Calu3 (cell line): ENCODE measurements at places on chromosomes 4 and X.

DNA sequence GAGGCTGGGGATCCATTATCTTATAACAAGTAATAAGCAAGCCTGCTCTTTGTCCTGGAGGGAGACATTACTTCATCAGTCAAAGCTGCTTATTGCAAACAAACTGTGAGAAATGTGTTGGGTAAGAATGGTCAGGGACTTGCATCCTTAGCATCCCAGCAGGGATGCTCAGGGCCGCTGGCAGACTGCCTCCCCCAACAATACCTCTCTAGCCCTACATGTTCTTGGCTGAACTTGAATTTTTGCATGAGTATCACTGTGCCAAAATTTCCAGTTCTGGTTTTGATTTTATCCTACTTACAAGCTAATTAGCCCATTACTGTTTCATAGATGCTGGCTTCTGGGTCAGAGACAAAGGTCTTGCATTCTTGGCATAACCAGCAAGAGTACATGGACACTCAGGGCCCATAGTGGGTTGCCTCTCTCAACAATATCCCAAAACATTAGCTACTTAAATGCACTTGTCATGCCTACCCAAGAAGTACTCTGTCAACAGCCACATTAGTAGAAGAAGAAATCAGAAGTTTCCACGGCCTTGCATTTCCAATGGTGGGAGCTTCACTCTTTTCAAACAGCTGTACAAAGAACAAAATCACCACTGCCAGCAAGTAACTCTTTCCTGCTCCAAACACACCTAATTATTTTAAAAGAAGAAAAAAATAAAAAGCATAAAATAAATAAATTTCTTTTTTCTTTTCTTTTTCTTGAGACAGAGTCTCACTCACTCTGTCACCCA, 41.9 kb upstream of the NEUROG2 start:
- no peak for DNase-seq

GRCh38 chr4:159016593-159017024, 86.3 kb upstream of the RAPGEF2 start:
- DNase-seq, result no peak

- no peak for DNase-seq
Measured at GRCh38 chrX:39439906-39440798, 638.9 kb downstream of the MID1IP1 start.

- no peak for DNase-seq
Measured at GRCh38 chr4:139663561-139664138, 2.0 kb upstream of the MGST2 start.

GRCh38 chr4:101259876-101260275, 87.5 kb downstream of the PPP3CA start:
- DNase-seq, result no peak

GRCh38 chr4:174549721-174550120, 27.4 kb upstream of the HPGD start:
- no peak for DNase-seq

- no peak for DNase-seq
Measured at GRCh38 chr4:10023050-10023419, 1.7 kb upstream of the SLC2A9 start.

DNA sequence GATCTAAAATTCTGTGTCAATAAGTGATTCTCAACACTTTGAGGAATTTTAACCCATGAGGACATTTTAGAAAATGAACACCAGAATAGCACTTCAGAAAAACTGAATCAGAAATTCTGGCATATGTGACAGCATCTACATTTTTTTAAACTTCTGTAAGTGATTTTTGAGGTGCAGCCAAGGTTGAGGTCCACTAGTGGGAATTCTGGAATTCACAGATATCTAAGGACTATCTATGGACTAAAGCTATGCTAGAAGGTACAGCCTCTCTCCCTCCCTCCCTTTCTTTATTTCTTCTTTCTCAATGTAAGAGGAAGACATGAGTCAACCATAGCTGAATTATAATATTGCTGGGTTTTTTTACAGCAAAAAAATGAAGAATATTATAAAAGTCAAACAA, 508.2 kb upstream of the ATOH1 start:
- DNase-seq, result no peak

DNA sequence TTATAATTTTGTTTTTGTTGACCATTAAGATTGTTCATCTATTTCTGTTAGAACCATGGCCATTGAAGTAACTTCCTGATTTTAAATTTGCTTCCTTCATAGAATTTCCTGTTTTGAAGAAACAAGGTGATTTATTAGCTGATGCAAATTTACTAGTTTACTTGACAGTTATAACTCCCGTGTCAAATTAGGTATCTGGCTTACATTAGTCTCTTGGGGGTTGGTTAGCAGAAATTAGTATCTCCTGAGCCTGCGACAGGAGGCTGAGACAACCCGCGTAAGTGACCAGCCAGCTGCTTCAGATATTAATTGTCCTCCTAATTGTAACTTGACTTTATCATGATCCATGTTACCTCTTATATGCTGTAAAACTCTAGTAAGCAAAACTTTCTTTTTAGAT, 154.3 kb downstream of the CFAP299 start:
- DNase-seq, result no peak

GRCh38 chrX:69503228-69503781, 821 bp upstream of the NALF2 start:
- DNase-seq, result no peak

DNA sequence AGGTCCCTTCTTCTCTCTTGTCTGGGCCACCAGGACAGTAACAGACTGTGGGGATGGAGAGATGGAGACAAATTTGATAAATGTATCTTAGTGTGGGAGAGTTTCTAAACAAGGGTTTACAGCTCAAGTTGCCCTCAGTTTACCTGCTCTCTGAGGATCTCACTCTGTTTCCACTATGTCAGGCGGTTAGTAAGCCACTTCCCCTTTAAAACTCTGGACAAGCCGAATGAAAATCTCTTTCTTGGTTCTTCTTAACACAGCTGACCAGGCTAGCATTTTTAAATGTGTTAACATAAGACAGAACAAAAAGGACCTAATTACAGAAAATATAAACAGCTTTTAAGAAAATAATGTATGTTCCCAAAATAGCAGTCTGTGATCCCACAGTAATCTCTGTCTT, 2.9 kb upstream of the SCARB2 start:
- no peak for DNase-seq

DNA sequence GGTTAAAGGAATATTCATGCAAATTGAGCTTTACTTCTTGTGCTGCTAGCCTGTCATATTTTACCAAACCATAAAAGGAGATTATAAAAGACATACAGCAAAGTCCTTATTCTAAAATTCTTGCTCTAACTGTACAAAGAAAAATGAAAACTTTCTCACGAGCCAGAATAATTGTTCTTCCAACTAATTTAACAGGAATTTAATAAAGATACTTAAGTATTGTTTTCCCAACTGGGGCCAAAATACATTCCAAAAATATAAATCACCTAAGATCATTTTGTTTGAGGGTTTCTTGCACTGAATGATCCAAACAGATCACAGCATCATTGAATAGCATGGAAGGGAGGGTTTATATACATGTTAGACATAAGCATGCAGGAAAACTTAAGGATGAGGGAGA, 127.1 kb upstream of the PCDH18 start:
- no peak for DNase-seq

DNA sequence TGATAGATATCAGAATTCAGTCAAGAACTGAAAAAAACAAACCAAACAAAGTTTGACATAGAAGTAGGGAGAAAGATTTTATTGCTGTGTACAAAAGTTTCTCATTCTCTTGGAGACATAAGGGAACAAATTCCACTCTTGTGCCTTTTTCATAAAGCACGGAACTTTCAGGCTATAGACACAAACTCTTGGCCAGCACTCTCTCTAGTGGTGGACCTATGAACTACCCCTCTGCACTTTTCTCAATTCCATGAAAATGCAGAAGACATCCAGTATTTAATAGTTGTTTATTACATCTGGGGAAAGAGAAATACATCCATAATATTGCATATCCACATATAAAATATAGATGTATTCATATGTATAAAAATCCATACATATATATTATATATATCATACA, 291.6 kb upstream of the HS3ST1 start:
- DNase-seq, result peak; percentile 40

- DNase-seq, result no peak
Measured at GRCh38 chrX:134963041-134963440, 27.8 kb upstream of the SMIM10 start.
